ENCODE measurements at places on chromosomes 6 and 20.

DNA sequence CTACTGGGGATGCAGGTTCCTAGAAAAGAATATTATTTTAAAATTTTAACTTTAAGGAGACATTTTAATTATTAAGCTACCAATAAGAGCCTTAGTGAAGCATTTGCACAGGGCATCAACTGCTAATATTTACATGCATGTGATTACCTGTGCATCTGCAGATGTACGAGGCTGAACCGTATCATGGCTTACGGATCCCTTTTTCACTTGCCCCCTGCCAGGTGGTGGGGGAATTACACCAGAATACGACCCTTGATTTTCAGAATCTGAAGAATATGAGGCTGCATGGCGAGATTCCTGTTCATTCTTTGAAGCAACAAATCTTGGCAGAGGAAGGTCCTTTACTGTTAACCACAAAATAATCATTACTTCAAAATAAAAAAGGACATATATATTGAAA, 42.7 kb downstream of the REPS1 start:
- no peak for DNase-seq

- DNase-seq: no peak
Measured at GRCh38 chr20:34215711-34216381, 25.4 kb upstream of the ASIP start.

- DNase-seq: no peak
Measured at GRCh38 chr20:8523684-8524083, 391.6 kb downstream of the PLCB1 start.

- DNase-seq: no peak
Measured at GRCh38 chr6:147158881-147159280, 45.3 kb upstream of the STXBP5 start.

GRCh38 chr20:36881888-36882287, 6.0 kb downstream of the TLDC2 start:
- no peak for DNase-seq

- no peak for DNase-seq
Measured at GRCh38 chr6:166381733-166382499, 824 bp downstream of the MPC1 start.

GRCh38 chr6:126907312-126907711, 211.2 kb upstream of the RSPO3 start:
- no peak for DNase-seq

DNA sequence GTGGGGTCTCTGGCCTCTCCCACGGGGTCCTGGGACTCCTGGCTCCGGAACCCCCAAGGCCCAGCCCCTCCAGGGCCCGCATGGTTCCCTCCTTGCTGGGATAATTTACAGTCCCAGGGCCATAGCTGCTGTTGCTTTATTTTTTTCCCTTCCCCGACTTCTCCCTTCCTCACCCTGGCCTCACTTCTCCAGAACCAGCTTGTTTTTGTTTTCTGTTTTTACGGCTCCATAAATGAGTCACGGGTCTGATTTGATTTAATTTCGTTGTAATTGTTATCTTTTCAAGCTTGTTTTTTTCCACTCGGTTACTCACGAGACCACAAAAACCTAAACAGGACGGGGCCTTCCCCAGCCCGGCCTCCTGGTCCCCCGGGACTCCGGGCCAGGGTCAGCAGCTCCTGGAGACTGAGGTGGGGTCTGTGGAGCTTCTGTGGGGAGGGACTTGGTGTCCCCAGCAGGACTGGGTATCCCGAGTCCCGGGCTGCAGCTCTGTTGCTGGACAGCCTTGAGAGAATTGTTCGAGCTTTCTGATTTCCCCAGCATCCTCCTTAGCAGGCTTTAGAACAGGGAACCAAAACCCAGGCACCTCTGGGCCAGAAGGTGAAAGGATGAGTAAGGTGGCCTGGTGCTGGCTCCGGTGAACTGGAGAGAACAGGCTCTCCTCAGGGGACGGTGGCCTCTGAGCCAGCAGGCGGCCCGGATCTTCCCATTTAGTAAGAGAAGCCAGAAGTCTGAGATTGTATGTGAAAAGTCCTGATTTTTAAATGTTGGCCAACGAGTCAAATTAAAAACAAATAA, 94.9 kb downstream of the CEBPB start:
- no peak for DNase-seq

- no peak for DNase-seq
Measured at GRCh38 chr20:38271608-38272120, 11.1 kb upstream of the KIAA1755 start.

- no peak for DNase-seq
Measured at GRCh38 chr6:81476881-81477280, 275.6 kb downstream of the TENT5A start.

DNA sequence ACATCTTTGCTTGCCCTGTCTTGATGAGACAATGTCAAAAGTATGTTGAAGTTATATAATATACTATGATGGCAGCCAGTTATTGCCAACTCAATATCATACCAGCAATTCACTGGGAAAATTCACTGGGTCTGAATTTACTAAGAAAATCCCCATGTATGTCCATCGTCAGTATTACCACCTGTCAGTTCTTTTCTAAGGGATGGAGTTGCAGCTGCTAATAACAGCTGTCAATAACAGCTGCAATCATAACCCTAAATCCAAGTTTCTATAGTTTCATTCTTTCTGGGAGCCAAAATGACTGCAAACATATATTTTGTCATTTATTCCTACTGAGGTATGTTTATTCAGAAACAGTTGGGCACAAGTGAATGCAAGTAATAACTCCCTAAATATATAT, 132.6 kb upstream of the RIN2 start:
- DNase-seq: no peak

GRCh38 chr6:21769968-21770367, 176.4 kb downstream of the SOX4 start:
- no peak for DNase-seq

GRCh38 chr20:8434326-8434876, 302.3 kb downstream of the PLCB1 start:
- DNase-seq: no peak

DNA sequence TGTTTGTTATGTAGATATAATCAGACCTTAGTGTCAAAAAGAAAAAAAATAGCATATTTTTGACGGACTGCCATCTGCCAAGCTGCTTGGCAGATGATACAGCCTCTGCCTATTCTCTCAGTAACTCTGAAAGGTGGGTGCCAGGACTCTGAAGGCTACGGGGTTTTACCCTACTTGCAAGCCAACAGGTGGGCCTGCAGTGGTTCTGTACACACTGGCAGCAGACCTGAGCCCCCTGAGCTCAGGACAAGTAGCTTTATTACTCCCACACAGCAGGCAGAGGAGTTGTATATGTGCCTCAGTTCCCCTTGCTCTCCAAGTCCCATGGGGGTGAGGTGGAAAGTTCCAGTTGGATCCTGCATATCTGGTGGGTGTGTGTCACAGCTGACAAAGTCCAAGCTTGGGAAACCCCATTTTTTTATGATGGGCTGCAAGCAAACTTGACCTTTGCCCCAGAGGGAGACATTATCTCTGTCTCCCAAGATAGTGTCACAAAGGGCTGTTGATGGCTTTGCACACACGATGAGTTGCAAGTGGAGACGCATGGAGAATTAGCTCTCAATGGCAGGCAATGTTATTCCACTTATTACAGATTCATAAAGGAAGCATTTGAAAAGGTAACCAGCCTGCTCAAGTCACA, 20.5 kb upstream of the AFDN start:
- no peak for DNase-seq

- DNase-seq: no peak
Measured at GRCh38 chr6:89862698-89863097, 31.6 kb upstream of the GJA10 start.

- DNase-seq: no peak
Measured at GRCh38 chr6:30732237-30732943, 10.1 kb downstream of the FLOT1 start.
